ENCODE measurements at places on chromosomes 16 and 17.

- DNase-seq: no peak
Observed at GRCh38 chr17:32241640-32242039, 24.0 kb upstream of the RHBDL3 start.

GRCh38 chr17:75338335-75338734, 49.1 kb upstream of the SLC25A19 start:
- no peak for DNase-seq

GRCh38 chr17:74177018-74177450, 26.4 kb upstream of the RPL38 start:
- no peak for DNase-seq

DNA sequence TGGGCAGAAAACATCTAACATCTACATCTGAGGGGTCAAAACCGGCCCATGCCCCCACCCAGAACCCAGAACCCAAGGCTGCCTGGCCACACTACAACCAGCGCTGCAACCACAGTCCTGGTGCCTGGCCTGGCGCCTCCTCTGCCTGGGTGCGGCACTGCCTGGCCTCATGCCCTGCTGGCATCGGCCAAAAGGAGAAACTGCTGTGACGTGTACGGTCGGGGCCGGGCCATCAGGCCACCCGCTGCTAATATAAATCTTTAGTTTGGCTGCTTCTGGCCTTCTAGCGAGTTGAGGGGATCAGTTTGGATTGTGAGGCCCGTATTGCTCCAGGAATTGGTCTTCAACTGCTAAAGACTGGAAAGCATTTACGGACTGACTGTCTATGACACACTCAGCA, 22.8 kb downstream of the TMEM204 start:
- no peak for DNase-seq

DNA sequence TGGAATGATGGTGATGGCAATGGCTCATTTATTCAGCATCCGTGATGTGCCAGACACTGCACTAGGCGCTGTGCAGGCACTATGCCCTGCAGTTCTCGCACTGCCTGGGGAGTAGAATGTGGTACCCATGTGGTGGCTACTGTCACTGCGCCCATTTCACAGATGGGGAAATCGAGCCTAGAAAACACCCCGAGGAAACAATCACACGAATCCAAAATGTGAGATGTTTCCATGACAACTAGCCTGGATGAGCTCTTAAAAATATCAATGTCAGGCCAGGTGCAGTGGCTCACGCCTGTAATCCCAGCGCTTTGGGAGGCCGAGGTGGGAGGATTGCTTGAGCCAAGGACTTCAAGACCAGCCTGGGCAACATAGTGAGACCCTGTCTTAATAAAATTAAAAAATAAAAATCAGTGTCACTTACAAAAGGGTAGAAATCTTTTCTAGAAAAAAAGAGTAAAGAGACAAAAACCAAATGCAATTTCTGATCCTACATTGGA, 57.9 kb upstream of the TNRC6A start:
- no peak for DNase-seq

- DNase-seq: no peak
Observed at GRCh38 chr17:42411905-42412679, 11.0 kb downstream of the CAVIN1 start.

GRCh38 chr16:681746-682427, 1.7 kb downstream of the STUB1 start:
- DNase-seq: no peak

- DNase-seq: no peak
Observed at GRCh38 chr17:14006249-14006942, 62.9 kb upstream of the COX10 start.

GRCh38 chr16:12507366-12507765, 296.3 kb downstream of the CPPED1 start:
- DNase-seq: no peak

DNA sequence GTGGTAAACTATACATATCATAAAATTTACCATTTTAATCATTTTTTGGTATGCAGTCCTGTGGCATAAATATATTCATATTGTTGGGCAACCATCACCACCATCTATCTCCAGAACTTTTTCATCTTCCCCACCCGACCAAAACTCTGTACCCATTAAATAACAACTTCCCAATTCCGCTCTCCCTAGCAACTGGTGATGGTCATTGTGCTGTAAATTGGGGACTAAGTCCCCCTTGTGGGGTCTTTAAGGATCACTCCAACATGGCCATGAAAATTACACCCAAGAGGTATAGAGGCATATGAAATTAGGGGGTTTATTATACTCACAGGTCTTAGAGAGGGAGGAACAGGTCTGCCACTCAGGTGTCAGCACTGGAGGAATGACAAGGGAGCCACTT, 57.4 kb upstream of the NKD1 start:
- DNase-seq: no peak

- no peak for DNase-seq
Observed at GRCh38 chr16:69217433-69217832, 30.5 kb downstream of the SNTB2 start.

GRCh38 chr16:22739077-22739476, 74.9 kb upstream of the HS3ST2 start:
- no peak for DNase-seq

- DNase-seq: no peak
Observed at GRCh38 chr17:16313139-16314090, 39.9 kb downstream of the CENPV start.

Data from esophagus muscularis mucosa (tissue), 4 donors.